Natural killer cell (primary cell): ENCODE measurements at places on chromosomes 1 and 21. TPM values are rescaled to one million over a fixed set of nuclear protein-coding genes. Genes with fewer than 3 reads are reported as not detected.

- H3K27ac ChIP-seq = no peak overlapping the region
- no peaks in the 10 kb centered on the region for H3K27me3 ChIP-seq
- H3K4me3 ChIP-seq = no peak overlapping the region
- DNase-seq = no peak
Measured at GRCh38 chr1:212109728-212110127, 74.2 kb downstream of the DTL start.

DNA sequence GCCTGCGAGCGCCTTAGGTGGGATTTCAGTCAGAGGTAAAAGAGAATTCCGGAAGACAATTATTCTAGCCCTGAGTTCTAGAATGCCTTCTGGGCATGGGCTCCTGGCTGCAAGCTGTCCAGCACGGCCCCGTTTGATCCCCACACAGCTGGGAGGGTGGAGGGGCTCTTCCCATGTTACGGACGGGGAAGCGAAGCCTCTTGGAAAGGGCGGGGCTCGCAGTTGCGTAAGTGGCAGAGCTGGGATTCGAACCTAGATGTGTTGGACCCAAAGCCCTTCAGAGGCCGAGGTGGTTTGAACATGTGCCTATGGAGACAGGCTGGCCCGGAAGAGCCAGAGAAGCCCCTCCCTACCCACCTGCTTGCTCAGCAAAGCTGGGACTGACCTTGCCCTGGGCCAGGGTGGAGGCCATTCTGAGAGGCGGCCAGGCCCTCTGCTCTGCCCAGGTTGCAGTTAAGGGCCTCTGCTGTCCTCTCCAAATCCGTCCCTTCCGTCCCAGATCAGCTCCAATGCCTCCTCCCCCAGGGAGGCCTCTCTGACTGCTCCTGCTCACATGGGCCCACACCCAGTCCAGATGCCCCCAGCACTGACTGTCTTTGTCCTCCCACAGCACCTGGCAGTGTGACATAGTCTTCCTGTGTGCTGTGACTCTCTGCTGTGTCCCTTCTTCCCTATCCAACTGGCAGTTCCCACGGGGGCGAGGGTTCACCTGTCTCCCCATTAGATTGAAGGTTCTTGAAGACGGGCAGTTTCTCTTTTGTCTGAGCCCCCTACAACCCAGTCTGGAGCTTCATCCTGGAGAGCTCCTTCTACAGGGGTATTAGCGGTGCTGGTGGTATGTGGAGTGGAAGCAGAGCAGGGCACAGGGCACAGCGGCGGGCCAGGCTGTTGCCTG is 1.2 kb upstream of the HSPB7 start:
- no peak overlapping the region for H3K27ac ChIP-seq
- H3K4me3 ChIP-seq = no peak overlapping the region
- H3K36me3 ChIP-seq = no peaks in the 10 kb centered on the region
- H3K27me3 ChIP-seq = no peaks in the 10 kb centered on the region
- no peak for DNase-seq

DNA sequence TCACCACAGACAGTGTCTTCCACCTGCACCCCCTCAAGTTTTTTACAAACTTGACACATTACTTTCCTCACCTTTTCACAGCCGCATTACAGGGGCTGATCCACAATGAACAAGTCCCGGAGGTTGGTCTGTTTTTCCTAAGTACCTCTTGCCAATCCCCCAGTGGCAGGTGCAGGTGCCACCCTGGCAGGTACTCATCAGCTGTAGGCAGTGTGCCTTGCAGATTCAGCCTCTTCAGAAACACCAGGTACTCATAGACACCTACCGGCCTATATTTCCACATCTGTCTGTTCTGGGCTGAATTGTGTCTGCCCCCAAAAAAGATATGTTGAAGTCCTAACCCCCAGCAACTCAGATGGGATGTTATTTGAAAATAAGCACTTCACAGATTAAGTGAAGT is 81.4 kb upstream of the CNIH3 start:
- no peak overlapping the region for H3K27ac ChIP-seq
- no peak for DNase-seq
- no peaks in the 10 kb centered on the region for H3K27me3 ChIP-seq
- H3K36me3 ChIP-seq = no peaks in the 10 kb centered on the region
- H3K4me3 ChIP-seq = no peak overlapping the region

DNA sequence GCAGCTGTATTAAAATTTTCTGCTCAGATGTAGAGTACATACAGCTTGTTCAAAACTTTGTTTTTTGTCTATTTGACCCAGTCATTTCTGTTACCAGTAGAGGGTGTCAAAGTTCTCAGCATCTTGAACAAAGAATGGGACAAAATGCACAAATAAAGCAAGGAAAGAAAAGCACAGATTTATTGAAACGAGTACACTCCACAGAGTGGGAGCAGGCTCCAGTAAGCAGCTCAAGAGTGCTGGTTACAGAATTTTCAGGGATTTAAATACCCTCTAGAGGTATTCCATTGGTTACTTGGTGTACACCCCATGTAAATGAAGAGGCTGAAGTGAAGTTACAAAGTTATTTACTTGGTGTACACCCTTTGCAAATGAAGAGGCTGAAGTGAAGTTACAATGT is 8.9 kb upstream of the PRMT6 start:
- H3K4me1 ChIP-seq = no peaks in the 10 kb centered on the region
- peaks cover under 1% of the 10 kb centered on the region for H3K27me3 ChIP-seq
- H3K4me3 ChIP-seq = no peak overlapping the region
- no peak overlapping the region for H3K27ac ChIP-seq
- DNase-seq = no peak

GRCh38 chr1:67532452-67533216 is 102.4 kb upstream of the SERBP1 start:
- H3K27ac ChIP-seq = no peak overlapping the region
- H3K4me1 ChIP-seq = no peaks in the 10 kb centered on the region
- H3K36me3 ChIP-seq = no peaks in the 10 kb centered on the region
- no peaks in the 10 kb centered on the region for H3K27me3 ChIP-seq
- no peak overlapping the region for H3K4me3 ChIP-seq
- DNase-seq = peak; percentile 60

GRCh38 chr1:178093951-178094738 is at the start of gene RASAL2:
Gene RASAL2 (plus strand): TSS chr1:178094104. CDS start chr1:178094493, 389 bp downstream.
- no peak within 1 kb of the TSS for H3K27ac ChIP-seq
- no peak for DNase-seq
- no peaks in the 10 kb centered on the region for H3K36me3 ChIP-seq
- H3K4me1 ChIP-seq = peaks cover 11% of the 10 kb centered on the region

DNA sequence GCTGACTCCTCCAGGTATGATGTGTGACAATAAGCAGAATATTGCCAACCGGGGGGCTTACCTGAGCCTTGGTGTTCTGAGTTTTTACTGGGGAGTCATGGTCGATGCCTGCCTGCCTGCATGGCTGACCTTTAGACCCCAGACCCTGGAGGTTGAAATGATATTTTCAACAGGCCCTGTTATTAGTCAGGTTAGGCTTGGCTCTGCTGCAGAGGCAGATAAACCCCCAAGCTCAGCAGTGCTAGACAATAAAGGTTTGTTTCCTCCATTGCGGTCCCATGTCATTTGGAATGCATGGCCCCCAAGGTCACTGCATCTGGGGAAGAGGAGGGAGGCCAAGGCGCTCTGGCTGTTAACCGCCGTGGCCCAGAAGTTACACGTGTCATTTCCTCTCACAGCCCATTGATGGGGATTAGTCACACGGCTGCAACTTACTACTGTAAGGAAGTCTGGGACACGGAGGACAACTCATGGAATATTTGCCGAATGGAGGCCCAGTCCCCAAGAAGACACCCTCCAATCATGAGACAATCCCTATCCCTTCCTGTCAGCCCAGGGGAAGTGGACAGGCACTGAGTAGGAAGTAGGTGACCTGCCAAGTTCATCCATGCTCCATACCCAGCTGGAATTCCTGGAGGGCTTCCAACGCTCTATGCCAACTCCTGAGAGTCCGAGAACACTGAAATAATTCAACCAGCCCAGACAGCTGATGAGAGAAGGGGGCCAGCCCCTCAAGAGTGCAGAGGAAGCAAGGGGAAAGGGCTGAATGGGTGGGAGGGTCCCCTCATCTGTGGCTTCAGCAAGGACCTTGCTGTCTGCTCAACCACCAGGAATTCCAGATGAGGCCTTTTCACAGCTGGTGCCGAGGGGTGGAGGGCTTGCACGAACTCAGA is 97.3 kb downstream of the TAS1R2 start:
- H3K36me3 ChIP-seq = no peaks in the 10 kb centered on the region
- H3K4me1 ChIP-seq = no peaks in the 10 kb centered on the region
- no peak overlapping the region for H3K27ac ChIP-seq
- H3K27me3 ChIP-seq = no peaks in the 10 kb centered on the region

- no peaks in the 10 kb centered on the region for H3K36me3 ChIP-seq
- no peaks in the 10 kb centered on the region for H3K27me3 ChIP-seq
- no peak for DNase-seq
- H3K4me1 ChIP-seq = no peaks in the 10 kb centered on the region
- no peak overlapping the region for H3K4me3 ChIP-seq
- H3K27ac ChIP-seq = no peak overlapping the region
Measured at GRCh38 chr1:24159366-24159765, 16.4 kb upstream of the IL22RA1 start.

GRCh38 chr1:27405074-27405473 is 12.7 kb downstream of the GPR3 start:
- H3K4me3 ChIP-seq = no peak overlapping the region
- DNase-seq = no peak
- peaks cover 27% of the 10 kb centered on the region for H3K36me3 ChIP-seq
- no peak overlapping the region for H3K27ac ChIP-seq
- H3K4me1 ChIP-seq = peaks cover 41% of the 10 kb centered on the region

- H3K4me1 ChIP-seq = peaks cover 16% of the 10 kb centered on the region
- H3K4me3 ChIP-seq = no peak overlapping the region
- no peak for DNase-seq
- peaks cover 21% of the 10 kb centered on the region for H3K36me3 ChIP-seq
- H3K27ac ChIP-seq = peak overlapping the region; percentile 91
Measured at GRCh38 chr1:32393136-32393535, 1.1 kb downstream of the BSDC1 start.

GRCh38 chr1:6154525-6155319 is 25.4 kb downstream of the CHD5 start:
- no peak overlapping the region for H3K4me3 ChIP-seq
- no peaks in the 10 kb centered on the region for H3K36me3 ChIP-seq
- no peak overlapping the region for H3K27ac ChIP-seq
- peaks cover 30% of the 10 kb centered on the region for H3K4me1 ChIP-seq

DNA sequence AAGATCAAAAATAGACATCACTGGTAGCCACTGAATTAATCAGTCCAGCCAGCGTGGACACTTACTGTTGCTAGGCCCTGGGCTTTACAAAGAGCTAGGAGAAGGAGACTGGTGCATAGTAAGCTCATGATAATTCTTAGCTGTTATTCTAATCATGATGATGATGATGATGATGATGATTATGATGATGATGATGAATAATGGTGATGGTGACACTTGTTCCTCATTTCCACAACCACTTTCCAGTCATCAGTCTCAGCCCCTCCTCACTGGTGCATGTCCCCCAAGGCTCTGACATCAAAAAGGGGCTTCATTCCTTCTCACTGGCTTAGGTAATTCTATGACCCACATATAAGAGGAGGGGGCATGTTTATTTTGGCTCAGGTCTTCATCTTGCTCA is 701.0 kb downstream of the PTPRU start:
- H3K27ac ChIP-seq = no peak overlapping the region
- no peak for DNase-seq
- H3K4me1 ChIP-seq = no peaks in the 10 kb centered on the region
- no peaks in the 10 kb centered on the region for H3K27me3 ChIP-seq

DNA sequence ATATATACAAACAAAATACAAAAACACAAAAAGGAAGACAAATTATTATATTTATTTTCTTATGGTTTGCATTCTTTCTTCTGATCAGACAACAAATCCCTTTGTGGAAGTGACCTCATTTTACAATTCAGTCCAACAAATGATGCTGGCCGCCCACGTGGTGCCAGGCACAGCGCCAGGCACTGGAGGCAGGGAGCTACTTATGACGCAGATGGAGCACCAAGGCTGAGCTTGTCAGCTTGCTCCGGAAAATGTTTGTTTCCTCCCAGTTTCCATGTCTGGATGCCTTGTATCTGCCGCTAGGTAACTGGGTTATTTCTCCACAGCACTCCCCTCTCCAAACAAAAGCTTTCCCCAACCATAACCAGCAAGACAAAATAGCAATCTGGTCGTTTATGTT is 30.7 kb upstream of the CD34 start:
- no peaks in the 10 kb centered on the region for H3K4me1 ChIP-seq
- no peak for DNase-seq
- no peak overlapping the region for H3K27ac ChIP-seq
- peaks cover 3% of the 10 kb centered on the region for H3K27me3 ChIP-seq
- no peak overlapping the region for H3K4me3 ChIP-seq

- no peaks in the 10 kb centered on the region for H3K27me3 ChIP-seq
- H3K27ac ChIP-seq = no peak overlapping the region
- no peak overlapping the region for H3K4me3 ChIP-seq
Measured at GRCh38 chr21:37582590-37582989, 216.0 kb downstream of the DYRK1A start.

DNA sequence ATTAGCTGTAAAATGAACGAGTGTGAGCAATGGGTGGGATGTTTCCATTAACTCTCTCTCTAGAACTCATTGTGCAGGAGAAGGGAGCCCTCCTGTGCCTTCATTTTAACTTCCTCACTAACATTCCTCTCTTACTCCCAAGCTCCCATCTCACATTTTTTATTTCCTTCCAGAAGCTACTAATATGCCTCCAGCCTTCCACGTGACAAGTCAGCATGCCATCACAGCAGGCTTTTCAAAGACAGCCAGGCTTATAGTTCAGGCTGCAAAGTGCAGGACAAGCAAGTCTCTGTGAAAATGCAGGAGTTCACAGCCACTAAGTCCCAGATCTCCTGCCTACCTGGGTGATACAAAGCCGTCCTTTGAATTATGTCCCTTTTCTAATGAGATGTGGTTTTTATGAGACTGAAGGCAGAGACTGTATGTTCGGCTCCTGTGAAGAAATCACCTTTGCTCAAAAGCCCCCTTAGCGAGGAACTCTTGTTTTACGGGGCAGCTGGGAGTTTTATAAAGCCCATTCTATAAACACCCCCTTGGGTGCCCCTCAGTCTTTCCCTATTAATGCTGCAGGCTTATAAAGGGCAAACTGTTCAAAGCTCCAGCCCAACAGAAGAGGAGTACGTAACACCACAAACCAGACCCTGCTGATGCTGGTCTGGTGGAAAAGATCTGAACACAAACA is 14.8 kb upstream of the ANGPTL7 start:
- no peaks in the 10 kb centered on the region for H3K4me1 ChIP-seq
- DNase-seq = no peak
- H3K27ac ChIP-seq = no peak overlapping the region
- no peaks in the 10 kb centered on the region for H3K27me3 ChIP-seq

DNA sequence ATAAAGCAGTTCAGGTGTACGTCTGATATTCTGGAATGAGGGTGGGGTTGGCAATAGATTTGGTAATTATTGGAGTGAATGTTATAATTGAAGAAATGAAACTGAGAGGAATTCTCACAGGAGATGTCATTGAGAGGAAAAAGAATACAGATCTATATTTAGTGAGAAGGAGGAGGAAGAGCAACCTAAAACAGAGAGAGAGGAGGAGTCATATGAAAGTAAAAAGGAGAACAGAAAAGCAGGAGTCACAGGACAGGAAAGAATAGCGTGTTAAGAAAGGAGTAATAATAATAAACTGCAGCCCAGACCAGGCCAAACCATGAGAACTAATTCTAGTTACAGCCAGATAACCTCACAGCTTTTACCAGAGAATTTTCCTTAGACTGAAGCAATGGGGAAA is 62.7 kb upstream of the MROH9 start:
- DNase-seq = no peak
- no peaks in the 10 kb centered on the region for H3K4me1 ChIP-seq
- no peak overlapping the region for H3K4me3 ChIP-seq

The PLEKHG5 gene
- total RNA-seq = 0.16 TPM

The CYP4Z1 gene
- not detected for total RNA-seq

The ZBTB8B gene
- not detected for total RNA-seq

The IL10 gene
- not detected for total RNA-seq

The SIK1 gene
- total RNA-seq = 382 TPM

The TTLL10 gene
- total RNA-seq = 1.7 TPM

The ELAVL4 gene
- not detected for total RNA-seq

The NUAK2 gene
- total RNA-seq = 17.3 TPM
